ENCODE measurements at places on chromosomes 5 and 9.

- DNase-seq: no peak
Measured at GRCh38 chr9:134178768-134179551, 14.6 kb upstream of the RNU6ATAC start.

DNA sequence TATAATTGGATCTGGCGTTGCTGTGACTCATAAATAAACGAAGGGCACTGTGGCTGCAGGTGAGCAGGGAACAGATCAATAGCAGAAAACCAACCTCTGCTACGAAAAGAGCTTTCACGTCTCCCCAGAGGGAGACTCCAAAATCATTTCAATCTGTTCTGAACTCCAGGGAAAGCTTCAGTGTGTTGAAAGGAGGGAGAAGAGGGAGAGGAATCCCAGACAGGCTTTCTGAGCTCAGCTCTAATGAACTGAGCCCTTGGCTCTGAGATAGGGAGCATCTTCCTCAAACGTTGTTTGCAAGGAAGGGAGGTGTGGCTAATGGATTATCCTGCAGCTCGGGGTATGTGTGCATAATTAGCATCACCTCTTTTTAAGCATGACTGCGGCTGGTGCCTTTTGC, 288.0 kb upstream of the IRX4 start:
- DNase-seq: no peak

DNA sequence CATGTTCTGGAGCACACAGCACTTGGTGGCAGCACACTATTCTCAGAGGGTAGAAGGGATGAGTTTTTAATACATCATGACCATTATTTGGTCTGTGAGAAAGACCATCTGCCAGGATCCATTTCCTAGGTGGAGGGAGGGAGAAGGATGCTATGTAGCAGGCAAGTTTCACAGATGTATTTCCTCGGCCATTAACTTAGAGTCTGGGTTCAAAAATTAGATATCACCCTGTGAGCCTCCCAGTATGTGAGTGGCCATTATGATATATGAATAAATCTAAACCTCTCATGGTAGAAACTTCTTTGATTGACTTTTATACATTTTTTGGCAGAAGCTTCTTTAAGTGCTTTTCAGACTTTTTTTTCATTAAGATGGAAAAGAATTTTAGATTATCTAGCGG, 133.9 kb downstream of the SREK1 start:
- no peak for DNase-seq

DNA sequence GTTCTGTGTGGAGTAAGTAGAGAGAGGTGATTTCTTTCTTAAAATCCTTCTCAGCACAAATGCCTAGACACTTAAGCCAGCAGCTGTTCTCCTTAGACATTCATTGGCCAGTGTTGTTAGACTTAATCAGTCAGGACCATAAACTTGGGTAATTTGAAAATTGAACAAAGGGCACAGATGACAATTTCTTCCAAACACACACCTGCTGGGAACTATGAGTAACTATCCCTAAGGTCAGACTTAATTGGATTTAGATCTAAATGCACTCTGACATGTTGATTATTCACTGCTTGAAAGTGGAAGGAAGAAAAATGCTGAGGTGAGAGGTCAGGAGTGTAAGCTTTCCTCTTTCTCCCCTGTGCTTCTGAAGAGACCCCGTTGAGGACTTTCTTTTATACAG, 1083.7 kb upstream of the DMAC1 start:
- DNase-seq: no peak

DNA sequence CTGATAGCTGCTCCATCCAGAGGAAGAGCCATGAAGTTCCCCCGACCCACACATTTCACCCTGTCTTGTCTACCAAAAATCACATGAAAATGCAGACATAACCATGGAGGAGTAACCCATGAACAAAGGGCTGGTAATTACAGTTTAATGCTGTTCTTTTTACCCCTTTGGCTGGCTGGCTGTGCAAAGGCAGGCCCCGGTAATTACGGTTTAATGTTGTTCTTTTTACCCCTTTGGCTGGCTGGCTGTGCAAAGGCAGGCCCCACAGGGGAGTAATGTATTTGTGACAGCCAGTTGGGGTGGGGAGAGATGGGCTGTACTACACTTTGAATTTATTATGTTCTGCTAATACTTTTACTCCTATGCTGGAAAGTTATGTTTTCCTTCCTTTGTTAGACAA, 41.7 kb downstream of the PIK3R1 start:
- DNase-seq: no peak

Measured in midbrain (tissue), 1 donor.